ENCODE measurements at places on chromosomes 2 and 18.

GRCh38 chr2:126212735-126213134, 443.2 kb upstream of the GYPC start:
- DNase-seq: no peak

- DNase-seq: no peak
These were observed 281.0 kb upstream of the KYNU start for GRCh38 chr2:142596334-142597088.

- DNase-seq: no peak
These were observed 51.6 kb upstream of the ATG16L1 start for GRCh38 chr2:233199870-233200269.

DNA sequence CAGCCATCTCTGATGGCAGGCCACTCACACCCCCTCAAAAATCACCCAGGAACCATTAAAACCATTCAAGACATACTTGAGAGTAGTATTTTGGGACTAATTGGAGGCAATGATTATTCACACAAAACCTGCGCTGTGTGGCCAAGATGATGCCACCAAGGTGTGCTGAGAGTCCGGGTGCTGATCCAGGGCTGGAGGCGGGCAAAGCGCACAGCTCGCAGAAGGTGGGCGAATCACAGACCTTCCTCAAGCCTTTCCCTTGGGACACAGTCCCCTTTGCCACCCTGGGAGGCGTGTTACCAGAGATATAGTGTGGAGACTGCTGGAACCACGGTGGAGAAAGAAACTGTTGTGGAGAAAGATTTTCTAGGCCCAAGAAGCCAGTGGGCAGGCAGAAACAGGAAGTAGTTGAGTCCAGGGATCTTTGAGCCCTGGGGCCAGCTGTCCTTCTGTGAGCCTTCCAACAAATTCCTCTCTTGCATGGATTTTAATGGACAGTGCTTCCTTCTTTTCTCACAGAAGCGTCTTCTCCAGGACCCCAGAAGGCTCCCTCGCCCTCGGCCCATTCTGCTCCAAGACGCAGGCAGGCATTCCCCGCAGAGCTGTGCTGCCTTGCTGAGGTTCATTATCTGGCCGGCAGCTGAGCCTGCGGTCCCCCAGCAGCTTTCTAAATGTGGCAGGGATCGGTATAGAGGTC, 8.0 kb downstream of the COPS9 start:
- no peak for DNase-seq

- DNase-seq: no peak
These were observed 84.5 kb downstream of the HIBCH start for GRCh38 chr2:190235101-190235500.

DNA sequence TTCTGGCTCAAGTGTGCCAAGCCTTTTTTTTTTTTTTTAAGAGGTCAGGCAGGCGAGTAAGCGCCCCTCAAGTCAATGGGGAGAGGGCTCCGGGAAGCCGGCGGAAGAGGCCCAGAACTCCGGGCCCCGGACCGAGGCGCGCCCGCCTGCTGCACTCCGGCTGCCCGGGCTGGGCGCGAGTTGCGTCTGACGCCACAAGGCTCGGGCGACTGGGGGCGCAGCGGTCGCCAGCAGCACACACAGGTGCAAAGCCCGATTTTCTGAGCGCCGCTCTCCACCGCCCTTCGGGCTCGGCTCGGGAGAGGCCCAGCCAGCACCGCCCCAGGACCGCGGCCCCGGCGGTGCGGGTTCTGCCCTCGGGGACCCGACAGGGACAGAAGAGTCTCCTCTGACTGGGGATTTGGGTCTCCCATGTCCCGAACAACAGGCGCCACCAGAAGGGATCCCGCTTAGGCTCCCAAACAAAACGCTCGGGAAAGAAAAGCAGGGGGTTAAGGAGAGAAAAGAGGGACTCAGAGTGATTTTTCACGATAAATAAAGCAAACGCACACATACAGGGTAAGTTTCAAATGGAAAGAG, 787 bp downstream of the ERBB4 start:
- DNase-seq: no peak

Measured in stimulated activated CD4-positive, alpha-beta T cell treated with anti-CD3 and anti-CD28 coated beads, Interleukin-15, amount 100 ng/mL, for 1 hour (primary cell).